HCT116 (cell line): ENCODE measurements at places on chromosomes 12 and 14. TPM values are rescaled to one million over a fixed set of nuclear protein-coding genes. Genes with fewer than 3 reads are reported as not detected.

DNA sequence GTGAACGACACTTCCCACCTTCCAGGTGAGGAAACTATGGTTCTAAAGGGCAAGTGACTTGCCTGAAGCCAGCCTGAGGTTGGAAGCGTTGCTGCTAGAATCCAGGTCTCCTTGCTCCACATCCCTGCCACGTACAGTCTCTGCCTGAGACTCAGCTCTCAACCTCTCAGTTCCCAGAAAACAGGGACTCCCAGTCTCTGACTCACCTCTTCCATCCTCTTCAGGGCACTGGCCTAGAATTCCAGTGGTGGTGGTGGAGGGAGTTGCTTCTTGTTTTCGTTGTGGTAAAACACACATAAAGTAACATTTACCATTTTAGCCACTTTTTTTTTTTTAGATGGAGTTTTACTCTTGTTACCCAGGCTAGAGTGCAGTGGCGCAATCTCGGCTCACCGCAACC is 7.3 kb downstream of the GPR68 start:
- no peak for DNase-seq
- no peak overlapping the region for H3K27ac ChIP-seq
- H3K27me3 ChIP-seq, result no peaks in the 10 kb centered on the region
- H3K4me1 ChIP-seq, result no peaks in the 10 kb centered on the region
- H3K36me3 ChIP-seq, result no peaks in the 10 kb centered on the region
- no peak overlapping the region for H3K4me3 ChIP-seq

DNA sequence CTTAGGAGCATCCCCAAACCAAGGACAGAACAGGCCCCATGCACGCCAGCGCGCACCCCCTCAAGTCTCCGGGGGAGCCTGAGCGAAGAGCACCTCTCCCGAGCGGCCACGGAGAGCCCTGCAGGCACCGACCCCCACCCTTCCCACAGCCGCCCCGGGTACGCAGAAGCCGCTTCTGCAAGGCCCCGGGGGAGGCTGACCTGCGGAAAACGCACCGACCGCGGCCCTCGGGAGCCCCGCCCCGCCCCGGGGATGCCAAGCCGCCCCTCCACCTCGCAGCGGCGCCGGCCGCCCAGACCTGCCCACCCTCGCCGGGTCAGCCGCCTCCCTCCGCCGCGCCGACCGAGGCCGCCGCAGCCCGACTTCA is 385 bp downstream of the CAPRIN2 start:
- no peaks in the 10 kb centered on the region for H3K36me3 ChIP-seq
- DNase-seq, result no peak
- H3K27ac ChIP-seq, result peak overlapping the region; percentile 63
- peak overlapping the region; percentile 77 for H3K4me3 ChIP-seq
- peaks cover 4% of the 10 kb centered on the region; the same call in 1 of the 2 replicates for H3K4me1 ChIP-seq
- no peaks in the 10 kb centered on the region for H3K27me3 ChIP-seq

HOXC6 gene
- total RNA-seq, result 3.1 TPM

DNA sequence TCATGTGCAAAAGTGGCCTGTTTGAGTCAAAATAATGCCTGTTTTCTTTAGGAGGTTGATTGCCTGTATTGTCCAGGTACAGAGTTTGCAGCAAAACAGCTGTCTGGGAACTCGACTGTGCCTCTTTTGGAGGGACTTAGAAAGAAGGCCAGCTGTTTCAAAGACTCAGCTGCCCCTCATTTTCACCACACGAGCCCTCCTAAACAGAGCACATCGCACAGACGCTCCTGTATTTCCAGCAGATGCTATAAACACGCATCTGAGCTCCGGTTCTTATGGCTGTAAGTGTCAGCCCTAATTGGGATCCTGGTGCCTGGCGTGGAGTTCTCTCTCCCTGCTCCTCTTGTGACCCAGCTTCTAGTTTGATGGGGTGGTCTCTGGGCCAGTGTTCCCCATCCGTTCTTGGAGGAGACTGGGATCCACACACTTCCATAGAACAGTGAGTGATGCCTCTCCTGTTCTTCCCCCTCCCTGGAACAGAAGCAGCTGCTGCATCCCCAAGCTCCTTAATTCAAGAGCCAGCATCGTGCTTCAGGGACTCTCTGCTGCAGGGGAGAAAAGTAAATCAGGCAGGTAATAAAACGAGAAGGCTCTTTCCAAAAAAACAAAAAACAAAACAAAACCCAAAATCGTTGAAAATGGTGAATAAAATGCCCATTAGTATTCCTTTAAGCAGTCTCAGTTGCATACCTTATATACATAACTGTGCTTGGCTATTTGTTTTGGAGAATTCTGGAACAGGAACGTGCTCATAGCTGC is 269.0 kb downstream of the SLC15A4 start:
- DNase-seq, result no peak
- H3K4me3 ChIP-seq, result no peak overlapping the region
- no peak overlapping the region for H3K27ac ChIP-seq
- H3K36me3 ChIP-seq, result no peaks in the 10 kb centered on the region
- H3K27me3 ChIP-seq, result no peaks in the 10 kb centered on the region
- no peaks in the 10 kb centered on the region for H3K4me1 ChIP-seq

CHGA gene
- total RNA-seq, result not detected

SYCP3 gene
- total RNA-seq, result not detected

ZFC3H1 gene
- 37.1 TPM for total RNA-seq

GRCh38 chr12:7035463-7035862 is 17.2 kb upstream of the LPCAT3 start:
- no peaks in the 10 kb centered on the region for H3K4me1 ChIP-seq
- H3K27me3 ChIP-seq, result no peaks in the 10 kb centered on the region
- DNase-seq, result no peak
- no peak overlapping the region for H3K4me3 ChIP-seq

GRCh38 chr14:105324080-105324778 is 9.7 kb downstream of the PACS2 start:
- no peak overlapping the region for H3K4me3 ChIP-seq
- no peaks in the 10 kb centered on the region for H3K27me3 ChIP-seq
- no peaks in the 10 kb centered on the region for H3K36me3 ChIP-seq
- no peak overlapping the region for H3K27ac ChIP-seq

- H3K4me1 ChIP-seq, result peaks cover 21% of the 10 kb centered on the region; the same call in 1 of the 2 replicates
- DNase-seq, result no peak
- H3K27ac ChIP-seq, result peak overlapping the region; percentile 86
- no peaks in the 10 kb centered on the region for H3K27me3 ChIP-seq
- peak overlapping the region; percentile 59 for H3K4me3 ChIP-seq
Measured at GRCh38 chr12:120200364-120200800, 529 bp downstream of the RPLP0 start.
